ENCODE measurements at places on chromosomes 5 and 9.

- DNase-seq, result no peak
These were observed 29.3 kb upstream of the LVRN start for GRCh38 chr5:115932991-115933390.

GRCh38 chr5:54717870-54718269 lies 200.3 kb downstream of the SNX18 start:
- DNase-seq, result no peak

DNA sequence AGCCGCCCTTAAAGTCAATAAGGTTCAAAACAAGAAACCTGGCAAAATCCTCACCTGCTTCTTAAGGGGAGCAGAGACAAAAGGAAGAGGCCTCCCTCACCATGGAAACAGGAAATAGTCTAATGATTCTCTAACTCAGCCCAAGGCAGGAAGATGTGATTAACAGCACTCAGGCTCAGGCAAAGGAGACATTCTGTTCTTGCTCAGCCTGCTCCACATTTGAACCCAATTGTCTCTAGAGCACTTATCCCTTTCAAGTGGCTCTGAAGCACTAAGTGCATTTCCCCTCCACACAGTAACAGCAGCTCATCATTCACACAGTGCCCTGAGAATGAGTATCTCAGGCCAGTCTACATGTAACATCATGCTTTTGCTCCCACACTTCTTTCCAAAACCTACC lies 72.3 kb downstream of the NIPSNAP3B start:
- DNase-seq, result no peak

- DNase-seq, result no peak
These were observed 47.7 kb upstream of the BOD1 start for GRCh38 chr5:173664154-173664526.

GRCh38 chr9:89278551-89278950 lies 32.4 kb upstream of the CKS2 start:
- DNase-seq, result no peak

GRCh38 chr9:13911473-13911872 lies 402.5 kb downstream of the NFIB start:
- no peak for DNase-seq

GRCh38 chr9:69223605-69224004 lies 49.5 kb downstream of the TJP2 start:
- no peak for DNase-seq

DNA sequence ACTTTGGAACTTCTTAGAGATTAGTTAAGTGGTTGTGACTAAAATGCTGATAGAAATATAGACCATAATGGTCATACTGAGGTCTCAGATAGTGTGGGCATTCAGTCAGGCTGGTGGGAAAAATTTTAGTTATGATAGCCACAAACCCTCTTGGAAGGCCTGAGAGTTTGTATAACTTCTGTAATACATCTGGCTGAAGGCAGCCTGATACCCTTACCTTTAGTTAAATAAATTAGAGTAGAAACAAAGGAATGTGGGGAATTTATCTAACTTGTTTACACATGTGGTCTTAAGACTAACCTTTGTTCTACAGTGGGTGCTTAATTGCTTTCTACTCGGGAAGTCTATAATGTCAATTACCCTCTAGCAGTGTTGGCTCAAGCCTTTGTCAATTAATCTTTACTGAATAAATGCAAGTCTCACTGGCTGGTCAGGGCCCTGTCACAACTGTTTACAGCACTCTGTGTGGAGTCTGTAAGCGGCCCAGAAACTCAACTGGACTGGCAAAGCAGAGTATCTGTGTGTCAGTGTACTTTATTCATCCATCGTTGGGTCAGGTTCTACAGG lies 184.0 kb downstream of the FBXO4 start:
- DNase-seq, result no peak

DNA sequence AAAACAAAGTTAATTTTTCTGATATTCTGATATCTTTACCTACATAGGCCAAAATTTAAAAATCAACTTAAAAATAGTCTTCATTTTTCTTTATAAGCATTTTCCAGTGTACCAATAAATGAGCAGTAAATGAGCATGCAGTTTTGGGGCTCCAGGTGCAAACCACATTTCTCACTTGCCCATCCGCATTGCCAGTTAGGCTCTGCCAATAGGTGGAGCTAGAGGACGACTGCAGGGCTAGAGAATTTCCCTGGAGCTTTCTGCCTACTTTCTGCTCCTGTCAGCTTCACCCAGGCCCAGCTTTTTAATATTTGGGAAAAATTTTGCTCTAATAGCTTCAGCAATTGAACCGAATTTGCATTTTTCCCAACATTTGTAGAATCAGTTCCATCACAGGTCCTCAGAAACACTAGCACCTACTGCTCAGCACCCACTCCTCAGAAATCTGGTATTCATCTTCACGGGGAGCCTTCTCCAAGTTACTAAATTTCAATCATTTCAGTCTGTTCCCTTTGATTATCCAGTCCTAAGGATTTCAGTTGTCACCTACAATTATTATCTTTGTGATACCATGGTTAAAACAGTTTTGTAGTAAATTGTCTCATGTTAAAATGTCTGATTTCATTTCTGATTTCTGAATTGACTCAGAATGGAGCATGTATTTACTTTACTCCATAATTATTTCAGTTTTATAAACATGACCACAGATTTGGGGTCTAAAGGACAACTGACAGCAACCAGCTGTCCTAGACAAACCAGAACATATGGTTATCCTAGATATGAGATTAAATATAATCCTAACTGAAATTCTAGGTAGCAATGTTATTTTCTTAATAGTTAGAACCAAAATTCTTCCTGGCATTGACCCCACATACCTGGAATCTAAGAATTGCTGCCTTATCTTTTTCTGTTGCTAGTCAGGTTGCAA lies 104.6 kb upstream of the FAM174A start:
- DNase-seq, result no peak

DNA sequence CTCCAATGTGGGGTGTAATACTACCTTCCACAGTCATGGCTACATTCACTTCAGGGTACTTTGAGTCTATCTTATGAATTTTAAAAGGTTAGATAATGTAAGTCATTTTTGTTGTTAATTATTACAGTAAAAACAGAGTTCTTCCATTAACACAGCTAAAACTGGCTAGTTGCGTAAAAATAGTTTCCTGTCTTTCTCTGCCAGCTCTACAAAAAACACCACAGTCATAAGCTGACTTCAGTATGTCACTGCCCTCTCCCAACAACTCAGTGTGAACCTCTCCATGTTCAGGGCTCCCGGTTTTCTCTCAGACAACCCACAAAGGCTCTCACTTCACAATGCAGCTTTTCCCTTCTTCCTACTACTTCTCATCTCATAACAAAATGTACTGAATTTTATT lies 84.8 kb upstream of the ITGA1 start:
- DNase-seq, result no peak

DNA sequence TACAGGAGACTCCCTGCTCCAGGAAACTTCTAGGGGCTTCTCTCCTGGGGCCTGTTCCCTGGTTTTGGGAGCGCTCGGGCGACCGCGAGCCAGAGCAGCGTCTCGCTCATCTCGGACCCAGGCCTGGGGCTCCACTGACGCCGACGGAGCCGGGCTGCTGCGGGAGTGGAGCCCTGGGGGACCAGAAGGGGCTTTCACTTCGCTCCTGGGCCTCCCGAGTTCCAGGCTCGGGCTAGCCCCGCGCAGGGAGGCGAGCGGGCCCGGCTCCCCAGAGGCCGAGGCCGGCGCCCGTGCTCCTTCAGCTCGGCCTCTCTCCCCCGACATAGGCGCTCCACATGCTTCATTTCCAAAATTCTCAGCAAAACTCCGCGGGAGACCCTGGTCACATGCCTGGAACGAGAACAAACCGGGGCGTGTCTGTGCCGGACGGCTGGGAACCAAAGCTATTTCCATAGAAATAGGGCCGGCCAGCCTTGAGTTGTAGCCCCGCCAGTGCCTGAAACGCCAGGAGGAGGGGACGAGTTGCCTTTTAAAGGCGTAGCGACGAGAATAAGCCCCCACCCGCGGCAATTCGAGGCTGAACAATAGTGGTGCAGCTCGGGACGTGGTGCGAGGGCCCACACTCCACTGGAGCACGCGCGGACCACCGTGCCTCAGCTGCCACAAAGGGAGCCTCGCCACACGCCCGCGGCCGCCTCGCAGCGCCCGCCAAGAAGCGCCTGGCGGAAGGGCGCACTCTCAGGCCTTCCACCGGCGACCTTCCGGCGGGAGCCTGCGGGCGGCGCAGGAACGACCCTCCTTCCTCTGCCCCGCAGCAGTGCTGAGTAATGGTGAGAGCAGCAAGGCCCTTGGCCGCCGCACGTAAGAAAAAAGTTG lies 1.1 kb upstream of the G3BP1 start:
- DNase-seq, result no peak
